NCI-H345 (cell line): ENCODE measurements at places on chromosomes 5 and 9.

GRCh38 chr9:83642793-83643192 lies 19.9 kb downstream of the IDNK start:
- no peak for DNase-seq

DNA sequence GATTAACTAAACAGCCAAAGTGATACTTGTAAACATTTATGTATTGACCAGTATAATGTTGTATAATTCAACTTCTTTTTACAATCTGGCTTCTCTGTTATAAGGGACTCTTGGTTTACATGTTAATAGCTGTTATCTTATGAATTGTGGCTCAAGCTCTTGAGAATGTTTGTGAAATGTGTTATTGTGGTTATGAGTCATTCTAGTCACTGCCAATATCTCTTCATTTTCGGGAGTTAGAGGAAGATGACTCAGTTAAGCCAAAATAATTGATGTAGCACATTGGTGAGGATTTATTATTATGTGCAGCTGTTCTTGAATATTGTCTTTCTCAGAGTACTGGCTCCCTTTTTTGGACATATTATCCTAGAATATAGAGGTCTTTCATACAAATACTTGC lies 655.2 kb upstream of the RIOK2 start:
- DNase-seq = no peak

- DNase-seq = no peak
These were observed 34.0 kb upstream of the FCHO2 start for GRCh38 chr5:72921886-72922285.

DNA sequence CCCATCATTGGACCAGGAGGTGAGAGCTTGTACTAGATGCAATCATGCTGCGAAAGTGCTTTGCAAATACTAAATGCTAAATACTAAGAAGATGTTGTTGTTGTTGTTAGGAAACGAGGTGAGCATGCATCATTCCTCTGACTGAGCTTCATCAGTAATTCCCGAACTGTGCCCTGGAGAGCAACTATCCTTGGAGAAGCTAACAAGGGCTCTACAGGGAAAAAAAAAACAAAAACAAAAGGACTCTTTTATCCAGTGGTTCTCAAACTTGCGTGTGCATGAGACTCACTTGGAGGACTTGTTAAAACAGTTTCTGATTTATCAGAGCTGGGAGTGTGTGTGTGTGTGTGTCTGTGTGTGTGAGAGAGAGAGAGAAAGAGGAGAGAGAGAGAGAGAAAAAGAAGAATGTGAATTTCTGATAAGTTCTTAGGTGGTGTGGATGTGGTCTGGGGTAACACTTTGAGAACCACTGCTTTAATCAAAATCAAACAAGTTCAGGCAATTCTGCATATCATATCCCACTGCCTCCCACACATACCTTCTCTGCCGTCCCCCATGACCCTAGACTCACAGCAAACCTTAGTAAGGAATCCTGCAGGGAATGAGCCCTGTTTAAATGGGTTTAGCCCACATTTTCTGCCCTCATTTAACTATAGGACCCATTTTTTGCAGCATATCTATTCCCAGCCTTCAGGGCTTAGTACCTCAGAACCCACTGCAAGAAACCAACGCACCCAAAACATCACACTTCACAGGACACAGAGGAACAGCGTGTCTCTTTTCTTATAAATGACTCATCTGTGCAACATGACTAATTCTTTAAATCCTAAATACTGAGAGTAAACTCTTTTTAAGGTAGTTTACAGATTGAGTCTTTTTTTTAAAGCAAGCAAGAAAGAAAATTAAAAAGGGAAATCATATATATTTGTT lies 48.9 kb downstream of the PDE6A start:
- DNase-seq = no peak

- DNase-seq = no peak
These were observed 175.3 kb downstream of the ARL15 start for GRCh38 chr5:54135042-54135441.

DNA sequence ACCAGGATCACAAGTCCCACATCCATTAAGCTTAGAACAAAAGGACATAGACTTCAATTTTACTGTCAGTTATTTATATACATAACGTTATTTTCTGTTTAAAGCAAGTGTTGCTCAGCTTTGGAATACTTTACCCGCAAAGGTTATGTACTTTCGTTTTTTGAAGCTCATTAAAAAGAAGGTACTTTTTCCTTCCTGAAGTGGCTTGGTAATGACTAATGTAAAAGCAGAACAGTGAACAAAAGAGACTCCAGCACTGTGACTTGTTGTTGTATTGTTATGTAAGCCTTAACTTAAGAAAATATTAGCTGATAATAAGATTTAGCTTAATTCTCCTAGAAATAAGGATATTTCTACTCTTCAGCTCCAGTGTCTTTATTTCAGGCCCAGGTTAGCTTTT lies 97.3 kb upstream of the SLCO6A1 start:
- DNase-seq = no peak

DNA sequence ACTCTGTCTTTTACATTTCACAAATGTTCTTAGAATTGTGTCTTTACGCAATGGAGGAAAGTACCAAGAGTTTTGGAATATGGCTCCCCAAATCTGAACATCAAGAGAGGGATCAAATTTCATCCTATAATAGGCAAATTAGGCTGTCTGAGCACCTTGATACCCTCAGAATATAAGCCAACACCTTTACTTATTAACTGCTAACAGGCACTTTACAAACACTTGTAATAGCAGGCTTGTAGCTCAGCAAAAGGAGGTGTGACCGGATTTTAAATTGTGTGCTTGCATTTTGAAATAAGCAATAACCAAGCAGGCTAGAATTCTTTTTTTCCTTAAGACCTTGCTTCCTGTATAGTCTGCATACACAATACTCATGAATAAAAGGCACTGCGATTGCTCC lies 92.0 kb downstream of the ATP10B start:
- no peak for DNase-seq

DNA sequence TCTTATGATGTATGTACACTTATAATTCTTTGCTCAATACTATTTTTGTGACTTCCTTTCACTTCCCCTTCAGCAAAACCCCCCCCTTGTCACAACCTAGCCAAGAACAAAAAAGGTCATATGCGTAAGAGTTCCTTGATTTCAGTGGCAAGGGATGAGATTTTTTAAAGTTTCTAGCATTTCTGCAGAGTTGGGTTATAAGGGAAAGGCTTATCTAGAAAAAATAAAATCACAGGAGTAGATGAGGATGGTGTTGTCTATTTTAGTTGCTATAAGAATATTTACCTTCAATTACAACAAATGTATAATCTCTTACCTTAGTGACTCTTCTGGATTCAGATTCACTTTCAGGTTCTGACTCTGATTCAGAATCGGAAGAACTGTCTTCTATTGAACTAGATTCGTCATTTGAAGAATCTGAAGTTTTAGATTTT lies 184.6 kb downstream of the AP3B1 start:
- no peak for DNase-seq

DNA sequence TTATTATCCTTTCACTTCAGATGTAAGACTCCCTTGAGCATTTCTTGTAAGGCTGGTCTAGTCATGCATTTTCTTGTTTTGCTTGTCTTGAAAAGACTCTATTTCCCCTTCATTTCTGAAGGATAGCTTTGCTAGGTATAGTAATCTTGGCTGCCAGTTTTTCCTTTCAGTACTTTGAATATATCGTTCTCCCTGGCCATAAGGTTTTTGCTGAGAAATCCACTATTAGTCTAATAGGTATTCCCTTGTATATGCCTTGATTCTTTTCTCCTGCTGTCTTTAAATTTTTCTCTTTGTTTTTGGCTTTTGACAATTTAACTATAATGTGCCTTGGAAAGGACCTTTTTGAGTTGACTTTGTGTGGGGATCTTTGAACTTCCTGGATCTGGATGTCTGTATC lies 16.8 kb upstream of the OR2S2 start:
- DNase-seq = no peak
